ENCODE measurements at places on chromosomes 5 and 9.

DNA sequence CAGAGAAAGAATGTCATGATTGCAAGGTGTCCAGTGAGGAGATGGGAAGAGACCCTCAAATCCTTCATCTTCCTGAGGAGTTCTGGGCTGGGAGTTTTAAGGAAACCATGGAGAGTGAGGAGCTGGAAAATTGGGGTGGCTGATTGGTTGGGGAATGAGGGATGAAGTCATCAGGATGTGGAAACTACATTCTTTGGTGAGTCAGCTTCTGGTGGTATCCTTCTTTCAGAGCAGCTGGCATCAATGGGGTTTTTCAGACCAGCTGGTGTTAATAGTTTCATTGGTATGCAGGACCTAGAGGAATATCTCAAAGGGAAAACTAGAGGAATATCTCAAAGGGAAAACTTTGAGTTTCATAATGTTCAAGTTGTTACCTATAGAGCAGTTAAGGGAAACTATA lies 45.2 kb downstream of the RNF180 start:
- DNase-seq, result no peak

GRCh38 chr9:90827181-90827871 lies 25.7 kb downstream of the SYK start:
- no peak for DNase-seq

DNA sequence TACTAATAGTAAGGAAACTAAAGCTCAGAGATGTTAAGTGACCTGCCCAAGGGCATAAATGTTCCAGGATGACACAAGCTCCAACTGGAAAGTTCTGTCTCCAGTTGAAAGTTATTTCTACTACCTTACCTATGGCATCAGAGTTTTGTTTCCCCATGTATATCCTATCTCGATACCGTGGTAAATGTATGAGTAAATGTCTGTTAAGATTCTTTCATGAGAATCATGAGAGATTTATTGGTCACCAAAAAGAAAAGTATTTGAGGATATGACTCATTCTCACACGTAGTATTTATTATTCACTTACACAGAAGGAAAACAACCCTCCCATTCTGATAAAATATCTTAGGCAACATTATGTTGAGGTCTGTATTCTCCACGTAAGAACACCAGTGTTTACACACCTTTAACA lies 11.1 kb upstream of the SHOC1 start:
- no peak for DNase-seq

DNA sequence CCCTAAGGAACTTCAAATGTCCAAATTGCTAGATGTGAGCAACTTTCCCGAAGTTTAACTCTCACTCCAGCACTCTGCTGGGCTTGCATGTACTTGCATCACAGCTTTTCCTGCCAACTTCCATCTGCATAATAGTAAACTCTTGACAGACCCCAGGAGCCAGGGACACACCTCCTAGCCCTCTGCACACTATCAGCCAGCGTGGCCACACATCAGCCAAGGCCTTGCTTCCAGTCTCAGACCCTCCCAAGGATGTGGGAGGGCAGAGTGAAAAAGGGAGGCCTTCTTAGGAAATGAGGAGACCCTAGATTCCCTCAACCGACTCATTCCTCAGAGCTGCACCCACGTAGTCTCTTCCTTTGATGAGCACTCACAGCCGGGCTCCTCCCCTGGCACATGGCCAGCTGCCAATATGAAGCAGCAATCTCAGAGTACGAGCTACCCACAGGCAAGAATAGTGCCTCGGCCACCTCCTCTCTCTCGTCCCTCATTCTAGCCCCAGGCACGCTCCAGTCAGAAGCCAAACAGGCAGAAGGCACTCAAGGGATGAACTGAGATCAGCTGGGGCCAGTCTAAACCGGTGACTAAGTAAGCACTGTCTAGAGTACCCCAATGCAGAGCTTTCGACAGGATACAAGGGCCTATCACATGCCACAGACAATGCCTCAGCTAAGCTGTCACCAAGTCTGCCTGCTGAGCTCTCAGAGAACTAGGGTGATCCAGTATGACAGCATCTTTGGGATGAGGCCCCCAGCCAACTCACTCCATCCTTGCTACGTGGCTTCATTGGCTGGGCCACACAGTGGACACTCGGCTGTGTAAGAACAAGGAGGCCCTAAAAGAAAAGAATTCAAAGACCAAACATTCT lies 2.3 kb downstream of the P4HA2 start:
- peak; percentile 74 for DNase-seq

- DNase-seq, result no peak
These were observed 40.3 kb downstream of the SLC28A3 start for GRCh38 chr9:84300271-84300670.

- DNase-seq, result no peak
These were observed 145.4 kb downstream of the KCTD16 start for GRCh38 chr5:144315994-144316634.

DNA sequence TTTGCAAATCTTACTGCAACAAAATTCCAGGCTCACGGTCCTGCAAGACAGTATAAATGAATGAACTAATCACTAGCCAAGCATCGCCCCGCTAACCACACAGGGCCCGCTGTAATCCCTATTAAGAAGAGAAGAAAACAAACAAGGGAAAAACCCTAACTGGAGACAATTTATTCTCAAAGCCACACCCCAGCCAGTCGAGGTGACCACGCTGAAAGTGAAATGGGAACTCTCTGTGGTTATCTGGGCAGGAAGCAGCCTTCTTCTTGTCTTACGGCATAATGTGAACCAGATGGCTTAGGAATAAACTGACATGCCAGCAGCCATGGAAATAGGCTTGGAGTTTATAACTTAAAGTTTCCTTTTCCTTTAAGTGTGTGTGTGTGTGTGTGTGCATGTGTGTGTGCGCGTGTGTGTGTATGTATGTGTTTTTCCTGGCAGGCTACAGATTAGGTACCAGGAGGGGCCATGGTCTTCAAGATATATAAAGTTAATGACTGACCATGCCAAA lies 120.2 kb downstream of the SEMA6A start:
- peak; percentile 43 for DNase-seq

GRCh38 chr9:91193658-91194391 lies 167.9 kb downstream of the AUH start:
- DNase-seq, result peak; percentile 65

DNA sequence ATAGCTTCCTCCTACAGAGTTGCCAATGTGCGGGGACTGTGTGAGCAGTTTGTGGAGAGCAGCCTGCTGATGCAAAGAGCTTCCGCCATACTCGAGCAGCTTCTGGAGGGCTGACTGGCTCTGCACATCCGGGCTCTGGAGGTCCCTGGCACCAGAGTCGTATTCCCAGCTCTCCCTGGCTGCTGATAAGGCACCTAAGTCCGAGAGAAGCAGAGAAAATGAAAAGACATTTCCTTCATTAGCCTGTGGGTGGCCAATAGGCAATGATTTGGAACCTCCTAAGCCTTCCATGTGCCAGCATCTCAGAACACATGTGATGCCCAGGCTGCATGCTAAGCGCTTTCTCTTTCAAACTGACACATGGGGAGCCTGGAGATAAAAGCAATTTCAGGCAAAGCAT lies 94.3 kb downstream of the TSSK1B start:
- peak; percentile 88 for DNase-seq

DNA sequence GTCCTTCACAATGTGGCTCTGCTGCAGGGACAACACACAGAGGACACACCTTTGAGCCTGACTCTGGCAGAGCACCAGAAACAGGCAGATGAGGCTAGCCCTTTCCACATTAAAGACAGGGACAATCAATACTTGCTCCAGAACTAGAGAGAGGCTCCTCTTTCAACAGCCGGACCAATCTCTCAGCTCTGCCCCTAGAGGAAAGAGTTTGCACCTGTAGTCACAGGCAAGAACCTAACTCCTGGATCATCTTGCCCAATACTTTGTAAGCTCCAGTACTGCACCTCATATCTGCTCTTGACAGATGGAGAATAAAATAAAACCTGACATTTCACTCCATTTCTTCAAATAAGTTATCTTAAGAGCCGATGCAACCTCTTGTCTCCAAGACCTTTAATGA lies 52.1 kb downstream of the EPB41L4A start:
- no peak for DNase-seq

GRCh38 chr9:74334271-74334670 lies 162.9 kb upstream of the RORB start:
- no peak for DNase-seq

DNA sequence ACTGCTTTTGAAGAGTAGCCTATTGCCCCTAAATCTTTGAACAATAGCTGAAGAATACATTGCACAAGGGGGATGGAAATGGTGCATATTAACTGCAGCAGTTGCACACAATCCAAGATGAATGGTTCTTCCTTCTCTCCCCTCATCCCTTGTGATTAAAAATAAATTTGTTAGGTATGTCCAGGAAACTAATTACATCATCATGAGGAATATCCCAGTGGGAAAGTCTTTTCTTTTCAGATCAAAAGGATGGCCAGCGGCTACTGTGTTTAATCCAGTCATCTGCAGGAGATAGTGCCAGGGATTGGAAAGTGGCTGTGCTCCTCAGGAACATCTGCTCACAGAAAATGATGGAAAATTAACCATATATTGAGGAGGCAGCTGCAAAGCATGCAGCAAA lies 508.4 kb upstream of the SEMA6A start:
- no peak for DNase-seq

DNA sequence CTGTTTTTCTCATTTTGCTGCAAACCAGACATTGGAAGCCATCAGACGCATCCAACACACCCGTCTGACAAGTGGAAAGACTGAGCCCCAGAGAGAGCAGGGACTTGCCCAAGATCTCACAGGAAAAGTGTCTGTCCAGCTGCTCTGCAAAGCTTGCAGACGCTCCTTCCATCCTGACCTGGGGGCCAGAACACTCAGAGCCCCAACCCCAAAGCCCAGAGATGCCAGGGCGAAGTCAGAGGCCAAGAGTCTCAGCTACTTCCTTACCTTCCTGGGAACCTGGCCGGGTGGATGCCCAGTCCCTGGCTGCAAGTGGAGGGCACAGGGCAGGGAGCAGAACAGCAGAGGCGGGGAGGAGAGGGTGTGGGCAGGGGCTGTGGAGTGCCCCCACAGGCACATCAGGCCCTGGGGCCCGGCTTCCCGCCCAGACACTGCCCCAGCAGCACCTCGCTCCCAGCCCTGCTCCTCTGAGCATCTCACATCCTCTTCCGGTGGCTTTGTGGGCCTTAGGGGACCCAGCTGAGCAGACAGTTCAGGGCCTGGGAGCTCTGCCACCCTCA lies 9.7 kb upstream of the RALGDS start:
- no peak for DNase-seq

- no peak for DNase-seq
These were observed 22.9 kb downstream of the KDM4C start for GRCh38 chr9:6780690-6781089.

DNA sequence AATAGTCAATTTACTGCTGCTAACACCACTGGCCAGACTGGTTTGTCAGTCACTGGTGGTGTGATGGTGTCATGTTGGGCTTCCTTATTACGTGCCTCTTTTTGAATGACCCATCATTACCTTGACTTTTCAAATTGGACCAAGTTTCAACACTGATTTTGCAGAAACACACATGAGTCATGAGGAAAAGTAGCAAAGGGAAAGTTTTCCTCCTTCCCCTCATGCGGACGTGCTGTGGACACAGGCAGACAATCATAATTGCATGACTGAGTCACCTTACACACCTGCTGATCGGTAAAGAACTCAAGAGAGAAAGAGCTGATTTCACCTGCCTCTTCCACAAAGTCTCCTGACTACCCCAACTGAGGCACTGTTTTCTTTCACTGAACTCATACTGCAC lies 324.5 kb downstream of the ARRDC3 start:
- no peak for DNase-seq

DNA sequence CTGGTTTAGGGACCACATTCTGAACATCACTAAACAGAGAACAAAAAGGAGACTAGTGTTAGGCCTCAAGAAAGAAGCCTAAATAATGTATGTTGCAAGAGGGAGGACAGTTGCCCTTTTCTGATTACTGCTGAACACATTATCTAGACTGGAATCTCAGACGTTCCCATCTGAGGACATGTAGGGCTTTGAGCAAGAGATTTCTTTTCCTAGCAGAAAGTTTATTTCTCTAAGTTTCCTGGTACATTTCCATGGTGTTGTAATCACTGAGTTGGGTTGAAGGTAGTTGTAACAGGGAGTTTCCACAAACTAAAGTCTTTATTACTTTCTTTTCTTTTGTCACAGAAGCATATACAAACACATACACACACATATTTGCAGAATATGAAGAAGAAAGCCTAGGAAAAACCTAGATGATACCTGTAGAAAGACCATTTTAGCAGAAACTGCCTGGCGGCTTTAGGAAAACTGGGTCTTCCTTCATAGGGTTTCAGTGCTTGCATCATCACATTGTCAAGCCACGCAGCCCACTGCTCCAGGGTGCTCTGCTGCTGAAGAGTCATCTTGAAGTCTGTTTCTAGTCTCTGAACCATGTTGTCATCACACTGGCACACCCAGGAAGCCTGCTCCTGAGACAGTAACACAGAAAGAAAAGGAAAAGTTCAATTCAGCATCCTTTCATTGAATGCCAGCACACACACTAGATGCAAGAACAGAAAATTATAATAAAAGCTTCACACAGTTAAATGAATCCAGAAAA lies 269.1 kb downstream of the RFX3 start:
- DNase-seq, result no peak

DNA sequence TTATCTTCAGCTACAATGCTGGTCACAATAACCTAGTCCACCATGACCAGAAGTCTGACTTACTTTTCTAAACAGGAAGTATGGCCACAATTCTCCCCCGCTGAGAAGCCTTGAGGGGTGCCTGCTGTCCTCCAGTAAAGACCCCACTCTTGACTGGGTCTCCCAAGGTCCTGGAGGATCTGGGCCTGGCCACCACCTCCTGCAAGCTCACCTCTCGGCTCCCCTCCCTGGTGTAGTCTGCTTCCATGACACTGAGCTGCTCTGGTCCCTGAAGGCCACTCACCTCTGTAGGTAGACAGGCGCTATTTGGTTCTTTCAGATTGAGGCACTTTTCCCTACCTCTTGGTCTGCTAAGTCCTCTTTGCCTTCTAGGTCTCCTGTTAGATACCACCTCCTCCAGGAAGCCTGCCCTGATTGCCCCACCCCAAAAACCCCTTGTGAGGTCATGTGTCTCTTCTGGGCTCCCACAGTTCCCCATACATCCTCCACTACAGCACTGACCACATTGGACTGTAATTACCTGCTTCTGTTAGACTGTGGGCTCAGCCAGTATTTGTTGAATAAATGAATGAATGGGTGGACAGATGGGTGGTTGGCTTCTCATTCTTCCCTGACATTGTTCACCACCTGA lies 62.6 kb upstream of the IER5L start:
- peak; percentile 4 for DNase-seq

- DNase-seq, result no peak
These were observed 27.3 kb downstream of the TTC1 start for GRCh38 chr5:160036243-160036642.

DNA sequence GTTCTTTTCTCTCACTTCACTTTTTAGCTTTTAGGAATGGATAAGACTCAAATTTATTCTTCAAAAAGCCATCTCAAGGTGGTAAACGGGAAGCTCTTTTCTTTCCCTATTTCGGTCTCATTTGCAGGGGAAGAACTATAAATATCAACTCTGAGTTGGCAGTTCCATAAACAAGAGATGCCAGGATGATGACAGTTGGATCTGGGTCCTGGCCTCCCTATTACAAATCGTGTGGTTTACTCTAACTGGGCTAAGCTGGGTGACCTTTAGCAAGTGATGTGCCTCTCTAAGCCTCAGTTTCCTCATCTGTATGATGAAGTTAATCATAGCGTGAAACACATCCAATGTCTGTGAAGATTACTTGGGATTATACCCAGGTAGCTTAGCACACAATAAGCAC lies 44.2 kb downstream of the TLE4 start:
- no peak for DNase-seq

- no peak for DNase-seq
These were observed 15.5 kb downstream of the SLC22A4 start for GRCh38 chr5:132309679-132310078.

Data from BE2C (cell line).